ENCODE measurements at places on chromosomes 12 and 14.
A peak's percentile ranks its signal among the peaks of the same experiment; 100 is the strongest.

- DNase-seq: peak; percentile 93
Measured at GRCh38 chr14:95222870-95223398, 65.6 kb upstream of the DICER1 start.

DNA sequence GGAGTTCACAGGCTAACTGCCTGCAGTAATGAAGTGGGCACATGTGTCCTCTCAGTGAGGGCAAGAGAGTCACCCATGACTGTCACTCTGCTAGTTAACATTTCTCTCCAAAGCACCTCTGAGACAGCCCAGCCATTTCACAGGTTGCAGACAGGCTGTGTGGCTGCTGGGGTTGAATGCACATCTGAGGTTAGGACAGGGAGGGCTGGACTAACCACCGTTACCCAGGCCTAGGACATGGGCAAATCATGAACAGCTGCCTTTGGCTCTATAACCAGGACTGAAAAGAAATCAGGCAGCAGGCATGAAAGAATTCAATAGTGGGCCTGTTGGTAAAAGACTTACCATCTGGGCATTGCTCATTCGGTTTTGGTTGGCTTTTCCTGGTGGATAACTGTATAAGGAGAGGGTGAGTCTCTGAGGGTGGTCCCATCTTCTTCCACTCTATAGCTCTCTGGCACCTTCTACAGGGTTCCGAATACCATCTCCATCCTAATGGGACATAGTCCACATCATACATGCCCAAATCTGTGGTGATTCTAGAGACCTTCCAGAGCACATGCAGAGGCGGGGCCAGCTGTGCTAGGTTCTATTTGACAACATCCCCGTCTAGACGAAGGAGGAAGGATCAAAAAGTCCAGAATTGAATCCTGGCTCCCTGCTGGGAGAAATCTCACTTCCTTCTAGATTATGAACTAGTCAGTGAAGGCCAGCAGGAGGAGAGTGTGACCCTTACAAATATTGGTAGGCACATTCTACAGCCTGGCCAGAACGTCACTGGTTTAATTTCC lies 10.8 kb downstream of the CRACR2A start:
- DNase-seq: no peak

DNA sequence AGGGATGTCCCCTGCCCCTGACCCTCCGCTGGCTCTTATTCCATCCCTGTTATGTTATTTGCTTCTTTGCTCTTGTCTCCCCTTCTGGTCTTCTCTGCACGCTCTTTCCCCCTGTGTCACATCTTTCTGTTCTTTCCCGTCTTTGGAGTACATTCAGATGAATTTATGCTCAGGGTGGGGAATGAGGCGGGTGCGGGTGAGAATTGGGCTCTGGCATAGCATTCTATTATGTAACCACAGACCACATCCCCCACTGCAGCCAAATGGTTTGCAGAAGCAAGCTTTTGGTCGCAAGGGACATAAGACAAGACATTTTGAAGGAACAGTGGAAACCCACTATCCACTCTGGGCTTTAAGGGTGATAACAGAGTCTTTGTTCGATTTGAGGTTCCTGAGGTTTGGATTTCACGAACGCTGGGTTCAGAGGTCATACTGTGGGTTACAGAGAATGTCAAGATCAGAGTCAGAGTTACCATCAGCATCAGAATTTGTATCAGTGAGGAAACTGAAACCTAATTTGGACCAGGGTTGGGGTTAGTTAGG lies 3.8 kb downstream of the ENDOU start:
- DNase-seq: no peak

GRCh38 chr12:14997998-14998397 lies 25.2 kb downstream of the PDE6H start:
- no peak for DNase-seq

GRCh38 chr14:89912667-89913211 lies 41.8 kb downstream of the EFCAB11 start:
- DNase-seq: peak; percentile 98

DNA sequence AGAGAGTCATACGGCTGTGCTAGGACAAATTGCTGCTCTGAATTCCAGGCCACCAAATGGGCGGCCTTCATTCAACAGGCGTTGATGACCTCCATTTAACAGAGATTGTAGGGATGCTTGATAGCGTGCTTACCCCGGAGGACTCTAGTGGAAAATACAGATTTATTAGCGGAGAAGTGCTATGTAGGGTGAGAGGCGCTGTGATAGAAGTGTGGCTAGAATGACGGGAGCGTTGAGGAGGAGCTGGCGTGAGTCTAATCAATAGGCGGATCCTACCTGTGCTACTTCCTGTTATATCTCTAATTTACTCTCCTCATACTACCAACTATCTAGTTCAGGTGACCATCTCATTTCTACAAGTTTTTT lies 668 bp downstream of the MRPS35 start:
- DNase-seq: peak; percentile 23

GRCh38 chr12:1716215-1716862 lies 25.5 kb downstream of the ADIPOR2 start:
- peak; percentile 47 for DNase-seq

DNA sequence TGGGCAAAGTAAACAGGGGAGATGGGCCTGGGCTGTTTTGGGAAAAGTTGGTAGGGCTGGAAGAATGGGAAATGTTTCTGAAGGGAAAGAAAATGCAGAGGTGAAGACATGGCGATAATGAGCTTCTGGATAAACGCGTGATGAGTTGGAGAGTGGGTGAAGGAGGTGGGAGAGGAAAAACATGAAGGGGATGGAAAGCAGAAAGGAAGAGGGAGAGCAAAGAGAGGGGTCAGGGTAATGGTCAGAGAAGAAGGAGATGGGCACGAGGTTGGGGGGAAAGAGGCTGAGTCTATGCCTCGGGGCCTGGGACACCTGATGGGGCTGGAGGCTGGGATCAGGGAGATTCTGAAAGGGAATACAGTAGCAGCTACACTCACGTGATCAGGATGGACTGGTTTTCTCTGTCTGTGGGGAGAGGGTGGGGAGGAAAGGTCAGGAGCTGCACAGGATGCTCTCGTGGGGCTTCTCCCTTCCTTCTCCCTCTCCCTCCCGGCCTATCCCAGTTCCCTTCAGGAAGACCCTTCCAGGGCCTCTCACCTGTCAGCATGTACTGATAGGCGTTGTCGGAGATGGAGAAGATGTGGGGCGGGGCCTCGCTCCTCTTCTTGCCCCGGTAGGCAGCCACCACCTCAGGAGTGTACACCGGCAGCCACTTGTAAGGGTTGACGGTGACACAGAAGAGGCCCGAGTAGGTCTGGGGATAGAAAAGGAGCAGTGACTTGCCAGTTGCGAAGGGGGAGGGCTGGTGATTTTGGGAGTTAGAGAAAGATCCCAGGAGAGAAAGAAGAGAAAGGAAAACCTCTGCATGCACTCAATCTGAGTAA lies 3.1 kb downstream of the MYH7 start:
- no peak for DNase-seq

DNA sequence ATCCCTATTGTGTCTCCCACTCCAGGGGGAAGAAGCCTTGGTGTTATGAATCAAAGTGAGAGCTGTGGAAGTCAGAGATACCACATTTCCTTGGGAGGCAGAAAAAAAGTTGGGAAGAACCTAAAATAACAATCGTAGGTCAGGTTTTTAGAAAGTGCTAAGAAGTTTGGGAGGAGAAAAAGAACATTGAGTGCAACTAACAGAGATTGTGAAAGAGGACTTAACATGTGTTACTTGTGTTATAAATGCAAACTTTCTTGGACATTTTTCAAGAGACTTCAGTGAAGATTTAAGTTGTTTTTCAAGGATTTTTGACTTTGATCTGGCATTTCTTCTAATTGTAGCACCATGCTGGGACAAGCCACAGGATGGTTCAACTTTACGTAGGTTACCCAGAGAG lies 7.8 kb upstream of the ERP27 start:
- peak; percentile 52 for DNase-seq

DNA sequence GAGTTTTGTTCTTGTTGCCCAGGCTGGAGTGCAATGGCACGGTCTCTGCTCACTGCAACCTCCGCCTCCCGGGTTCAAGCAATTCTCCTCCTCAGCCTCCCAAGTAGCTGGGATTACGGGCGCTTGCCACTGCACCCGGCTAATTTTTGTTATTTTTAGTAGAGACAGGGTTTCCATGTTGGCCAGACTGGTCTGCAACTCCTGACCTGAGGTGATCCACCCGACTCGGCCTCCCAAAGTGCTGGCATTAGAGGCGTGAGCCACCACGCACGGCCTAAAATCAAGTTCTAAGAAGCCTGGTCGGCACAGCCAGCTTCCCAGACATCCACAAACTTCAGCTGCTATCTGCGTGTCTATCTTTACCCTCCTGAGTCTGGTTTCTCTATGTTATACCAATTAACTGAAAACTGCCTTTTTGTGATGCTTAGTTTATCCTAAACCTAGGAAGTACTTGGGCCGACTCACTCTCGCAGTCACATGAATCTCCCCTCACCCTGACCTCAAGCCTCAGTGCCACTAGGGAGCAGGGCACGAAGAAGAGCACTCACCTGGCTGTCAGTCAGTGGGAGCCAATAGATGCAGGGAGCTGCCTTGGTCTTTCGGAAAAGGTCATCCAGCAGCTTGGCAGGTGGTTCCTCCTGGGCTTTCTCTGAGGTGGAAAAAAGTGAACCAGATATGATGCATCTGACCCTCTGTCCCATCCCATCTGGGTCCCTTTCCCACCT lies 3.4 kb upstream of the CDH24 start:
- DNase-seq: no peak

DNA sequence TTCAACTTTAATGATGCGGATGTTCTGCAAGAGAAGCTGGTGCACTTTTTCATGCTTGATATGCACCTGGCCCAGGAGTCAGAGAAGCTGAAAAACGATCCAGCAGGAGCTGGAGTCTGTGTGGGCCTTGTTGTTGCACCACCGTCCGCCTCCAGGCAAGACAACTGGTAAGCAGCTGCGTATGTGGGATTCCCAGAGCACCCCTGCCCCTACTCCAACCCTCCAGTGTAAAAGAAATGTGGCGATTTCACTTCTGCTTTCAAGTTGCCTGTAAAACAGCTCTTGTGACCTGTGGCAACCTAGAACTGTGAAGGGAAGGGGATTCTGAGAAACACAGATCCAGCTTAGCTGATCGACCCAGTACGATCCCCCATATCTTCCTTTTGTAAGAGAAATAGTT lies 154.1 kb upstream of the PELI2 start:
- no peak for DNase-seq

DNA sequence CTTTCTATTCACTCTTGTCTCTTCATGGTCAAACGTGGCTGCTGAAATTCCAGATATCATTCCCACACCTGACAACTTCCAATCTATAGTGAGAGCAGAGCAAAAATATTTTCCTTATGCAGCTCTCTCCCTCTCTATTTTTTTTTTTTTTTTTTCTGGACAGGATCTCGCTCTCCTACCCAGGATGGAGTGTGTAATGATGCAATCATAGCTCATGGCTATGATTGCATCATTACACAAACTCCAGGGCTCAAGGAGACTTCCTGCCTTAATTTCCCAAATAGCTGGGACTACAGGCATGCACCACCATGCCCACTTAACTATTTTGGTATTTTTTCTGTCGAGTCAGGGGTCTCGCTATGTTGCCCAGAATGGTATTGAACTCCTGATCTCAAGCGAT lies 1398.9 kb downstream of the AACS start:
- no peak for DNase-seq

DNA sequence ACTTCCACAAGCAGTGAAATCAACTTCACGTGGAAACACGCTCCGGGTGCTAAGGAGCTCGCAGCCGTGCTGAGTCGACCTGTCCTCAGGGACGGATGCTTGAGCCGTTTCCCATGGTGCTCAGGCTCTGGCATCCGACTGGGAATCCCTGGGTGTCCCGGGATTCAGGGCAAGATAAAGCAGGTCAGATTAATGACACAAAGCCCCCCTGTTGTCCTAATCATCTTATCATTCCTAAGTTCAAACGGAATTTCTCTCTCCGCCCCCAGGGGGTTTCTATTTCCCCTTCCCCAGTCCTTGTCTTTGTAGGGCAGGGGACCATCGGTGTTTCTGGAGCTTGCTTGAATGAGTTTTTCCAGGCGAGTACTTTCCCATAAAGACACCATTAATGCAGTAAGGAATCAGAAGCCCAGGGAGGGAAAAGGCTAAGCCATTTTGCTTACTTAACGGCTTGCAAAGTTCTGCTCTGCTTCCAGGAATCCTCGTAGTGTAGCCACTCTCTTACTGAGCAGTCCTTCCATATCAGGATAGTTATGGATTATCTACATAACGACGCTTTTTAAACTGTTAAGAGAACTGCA lies 116.5 kb downstream of the TMEM132C start:
- DNase-seq: no peak

DNA sequence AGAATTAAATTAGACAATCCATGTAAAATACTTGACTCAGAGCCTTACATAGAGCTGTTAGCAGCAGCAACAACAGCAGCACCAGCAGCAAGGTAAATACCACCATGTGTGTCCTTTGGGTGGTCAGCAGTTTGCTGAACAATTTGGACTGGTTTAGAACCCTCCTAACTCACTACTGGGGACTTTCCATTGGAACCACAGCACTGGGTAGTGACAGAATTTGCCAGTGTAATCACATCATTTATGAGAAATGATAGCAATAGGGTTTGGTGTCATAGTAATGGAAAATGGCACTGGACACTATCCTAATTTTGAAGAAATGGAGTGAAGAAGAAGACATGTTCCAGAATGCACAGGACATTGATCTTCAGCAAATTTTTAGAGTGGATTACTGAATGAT lies 392.8 kb downstream of the RAD51B start:
- DNase-seq: no peak

GRCh38 chr12:2222691-2223090 lies 169.9 kb downstream of the CACNA1C start:
- no peak for DNase-seq

DNA sequence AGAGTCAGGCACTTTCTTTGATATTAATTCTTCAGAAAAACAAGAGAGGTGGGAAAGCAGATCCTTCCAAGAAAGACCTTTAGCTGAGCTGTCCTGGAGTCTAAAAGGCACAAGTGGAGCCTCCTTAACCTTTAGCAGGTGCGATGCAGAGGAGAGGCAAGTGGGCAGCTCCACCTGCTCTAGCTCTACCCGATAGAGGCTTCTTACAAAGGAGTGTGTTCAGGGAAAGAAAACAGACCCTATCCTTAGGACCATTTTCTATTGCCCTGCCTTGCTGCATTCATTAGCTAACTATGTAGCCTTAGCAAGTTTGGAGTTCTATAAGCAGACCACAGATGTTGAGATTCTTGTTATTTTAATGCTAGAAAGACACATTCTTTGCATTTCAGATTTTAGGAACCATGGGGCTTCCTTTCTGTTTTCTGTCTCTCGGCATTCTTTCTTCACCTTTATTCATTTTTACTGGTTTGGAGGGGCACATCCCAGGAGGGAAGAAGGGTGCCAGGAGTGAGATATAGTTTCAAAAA lies 214.5 kb downstream of the EGLN3 start:
- DNase-seq: no peak
